RKO (cell line): ENCODE measurements at places on chromosomes 4 and X.

GRCh38 chrX:10173331-10173900, 16.6 kb downstream of the CLCN4 start:
- DNase-seq: no peak

DNA sequence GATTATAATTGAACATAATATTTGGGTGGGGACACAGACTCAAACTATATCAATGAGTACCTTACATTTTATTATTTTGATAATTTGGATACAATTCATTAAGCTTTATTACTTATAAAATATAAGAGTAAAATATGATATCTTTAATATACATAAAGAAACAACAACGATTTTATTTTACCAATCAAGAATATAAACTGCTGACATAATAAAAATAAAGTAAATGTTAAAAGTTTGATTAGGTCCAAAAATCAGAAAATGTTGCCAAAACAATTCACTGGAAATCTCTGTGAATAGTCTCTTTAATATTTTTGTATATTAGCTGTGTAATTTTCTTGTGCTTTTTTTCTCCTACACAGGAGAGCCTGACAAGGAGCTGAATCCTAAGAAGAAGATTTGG, 21.4 kb downstream of the GIMD1 start:
- DNase-seq: no peak

- DNase-seq: peak; percentile 64
Observed at GRCh38 chr4:185201977-185202962, 1.5 kb downstream of the CFAP97 start.

GRCh38 chrX:129661369-129661768, 6.6 kb upstream of the APLN start:
- DNase-seq: no peak

GRCh38 chrX:68820476-68821110, 8.2 kb upstream of the EFNB1 start:
- DNase-seq: no peak

- no peak for DNase-seq
Observed at GRCh38 chrX:7606039-7606652, 236.8 kb upstream of the VCX start.

GRCh38 chr4:87239821-87240220, 19.4 kb upstream of the KLHL8 start:
- no peak for DNase-seq

GRCh38 chr4:88998001-88998400, 59.0 kb downstream of the FAM13A start:
- DNase-seq: no peak

- no peak for DNase-seq
Observed at GRCh38 chrX:130139474-130140201, 26.0 kb downstream of the AIFM1 start.

DNA sequence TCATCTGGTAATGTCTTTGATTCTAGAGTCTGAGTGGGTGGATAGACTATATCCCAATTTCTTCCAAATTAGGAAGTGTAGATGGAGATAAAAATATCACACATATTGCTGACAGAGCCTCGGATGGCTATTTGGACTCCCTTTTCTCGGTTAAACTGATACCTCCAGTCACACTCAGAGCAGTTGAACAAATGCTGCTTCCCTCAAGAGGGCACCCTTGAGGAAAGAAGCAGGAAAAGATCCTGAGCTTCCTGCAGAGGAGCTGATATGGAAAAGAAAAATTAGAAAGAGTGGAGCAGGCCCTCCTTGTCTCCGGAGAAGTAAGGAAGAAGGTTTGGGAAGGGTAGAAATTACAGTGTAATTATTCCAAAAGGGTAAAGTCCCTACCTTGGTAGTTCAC, 96.2 kb upstream of the CCSER1 start:
- DNase-seq: peak; percentile 22

GRCh38 chr4:41122775-41123174, 91.6 kb downstream of the APBB2 start:
- no peak for DNase-seq

GRCh38 chr4:37393889-37394288, 149.3 kb downstream of the NWD2 start:
- DNase-seq: no peak

DNA sequence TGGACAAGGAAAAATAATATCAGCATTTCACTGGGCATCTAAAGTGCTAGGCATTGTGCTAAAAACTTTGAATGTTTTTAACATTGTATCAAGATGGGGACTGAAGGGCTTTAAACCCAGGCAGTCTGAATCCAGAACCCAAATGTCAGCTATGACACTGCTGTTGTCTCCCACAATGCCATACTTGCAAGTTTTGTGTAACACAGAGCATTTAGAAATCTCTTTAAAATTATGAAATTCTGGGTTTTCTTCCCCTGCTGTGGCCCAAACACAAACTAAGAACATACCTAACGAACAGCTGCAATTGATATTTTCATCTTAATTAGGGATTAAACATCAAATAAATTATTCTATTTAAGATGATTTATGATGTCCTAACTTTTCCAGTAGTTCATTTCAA, 66.8 kb upstream of the LSM6 start:
- DNase-seq: no peak

GRCh38 chr4:124322234-124323065, 390.1 kb downstream of the ANKRD50 start:
- peak; percentile 66 for DNase-seq

DNA sequence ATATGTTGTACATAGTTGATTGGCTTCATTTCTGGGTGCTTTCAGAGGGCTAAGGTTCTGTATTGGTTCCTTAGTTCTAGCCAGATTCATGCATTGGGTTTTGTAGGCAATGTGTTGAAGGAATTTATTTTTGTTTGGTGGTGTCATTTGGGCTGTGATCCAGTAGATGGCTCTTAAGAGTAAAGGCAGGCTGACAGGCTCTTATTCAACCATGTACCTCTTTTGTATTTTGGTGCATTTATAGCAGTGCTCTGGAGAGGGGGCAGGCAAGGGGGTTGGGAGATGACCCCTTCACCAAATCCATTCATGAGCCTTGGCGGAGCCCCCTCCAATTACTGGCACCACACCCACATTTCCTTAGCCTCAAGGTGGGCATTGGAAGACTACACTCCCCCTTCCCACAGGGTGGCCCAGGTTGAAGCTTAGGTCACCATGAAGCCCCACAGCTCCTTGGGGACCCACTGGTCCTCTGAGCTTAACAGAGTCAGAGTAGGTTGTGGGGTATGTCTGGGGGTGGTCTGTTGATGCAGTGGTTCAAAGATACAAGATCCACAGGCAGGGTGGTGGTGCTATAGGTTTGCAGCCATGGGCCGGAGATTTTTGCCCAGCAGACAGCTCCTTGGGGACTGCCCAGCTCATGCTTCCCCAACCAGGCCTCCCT, 143.0 kb upstream of the GNPDA2 start:
- peak; percentile 23 for DNase-seq

DNA sequence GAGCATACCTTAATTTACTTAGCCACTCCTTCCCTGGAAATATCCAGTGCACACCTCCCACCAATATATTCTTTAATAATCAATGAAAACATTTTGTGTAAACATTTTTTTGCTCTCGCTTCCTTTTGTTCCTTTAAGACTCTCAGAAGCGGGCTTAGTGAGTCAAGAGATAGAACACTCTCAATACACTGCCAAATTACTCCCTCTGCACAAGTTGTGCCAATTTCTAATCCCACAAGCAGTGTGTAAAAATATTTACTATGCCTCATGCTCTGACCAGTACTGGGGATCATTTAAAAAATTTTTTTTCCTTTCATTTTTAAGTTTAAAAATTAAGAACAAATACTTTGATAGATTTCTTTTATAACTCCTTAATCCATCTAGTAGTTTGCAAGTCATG, 5.1 kb downstream of the MORF4L2 start:
- DNase-seq: no peak

DNA sequence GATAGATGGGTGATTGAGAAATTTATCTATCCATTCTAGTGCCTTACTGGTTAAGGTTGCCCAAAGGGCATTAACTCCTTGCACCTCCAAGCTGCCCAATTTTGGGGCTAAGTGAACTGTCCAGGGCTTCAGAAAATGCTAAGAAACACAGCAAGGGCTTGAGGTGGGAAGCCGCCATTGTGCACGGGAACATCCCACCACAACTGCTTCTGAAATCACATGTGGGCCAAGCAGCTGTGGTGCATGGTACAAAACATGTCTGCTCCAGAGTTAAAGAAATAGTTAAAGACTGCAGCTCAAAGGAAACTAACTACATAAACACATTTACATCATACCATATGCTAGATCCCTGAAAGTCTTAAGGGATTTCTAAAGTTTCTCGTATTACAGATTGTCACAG, 144.3 kb upstream of the NDST3 start:
- DNase-seq: no peak

GRCh38 chr4:77619408-77619807, 13.8 kb downstream of the CXCL13 start:
- DNase-seq: no peak

- peak; percentile 22 for DNase-seq
Observed at GRCh38 chrX:110563282-110563681, 204.6 kb downstream of the RTL9 start.

DNA sequence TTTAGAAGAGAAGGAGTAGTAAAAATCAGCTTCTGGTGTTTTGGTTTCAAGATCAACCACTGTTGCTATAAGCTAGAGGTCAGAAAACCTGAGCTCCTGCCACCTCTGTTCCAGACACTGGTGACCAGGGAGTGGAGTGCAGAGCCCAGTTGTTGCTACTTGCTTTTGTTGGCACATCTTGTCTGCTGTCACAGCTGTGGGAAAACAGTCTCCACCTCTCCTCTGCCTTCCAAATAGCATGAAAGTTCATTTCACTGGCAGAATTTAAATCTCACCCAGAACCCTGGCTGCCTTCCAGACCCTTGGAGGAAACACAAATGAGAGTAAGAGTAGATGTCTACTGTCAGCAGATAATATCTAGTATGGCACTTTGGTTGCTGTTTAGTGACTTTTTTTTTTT, 297.5 kb upstream of the KLF3 start:
- no peak for DNase-seq

DNA sequence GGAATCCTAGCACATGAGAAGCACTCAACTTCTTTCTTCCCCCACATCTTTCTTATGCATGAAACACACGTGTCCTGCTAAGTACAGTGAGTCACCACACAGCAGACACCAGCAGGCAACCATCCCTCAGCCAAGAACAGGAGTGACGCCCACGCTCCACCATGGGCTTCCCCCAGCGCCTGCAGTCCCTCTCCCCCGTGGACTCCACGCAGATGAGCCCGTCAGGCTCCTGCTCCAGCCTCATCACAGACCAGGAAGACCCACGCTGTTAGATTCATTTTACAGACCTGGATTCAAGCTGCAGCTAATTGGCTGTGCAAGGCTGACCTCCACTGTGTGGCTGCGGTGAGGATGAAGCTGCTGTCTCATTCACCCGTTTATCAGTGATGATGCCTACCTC, 16.7 kb downstream of the HMX1 start:
- DNase-seq: peak; percentile 34

DNA sequence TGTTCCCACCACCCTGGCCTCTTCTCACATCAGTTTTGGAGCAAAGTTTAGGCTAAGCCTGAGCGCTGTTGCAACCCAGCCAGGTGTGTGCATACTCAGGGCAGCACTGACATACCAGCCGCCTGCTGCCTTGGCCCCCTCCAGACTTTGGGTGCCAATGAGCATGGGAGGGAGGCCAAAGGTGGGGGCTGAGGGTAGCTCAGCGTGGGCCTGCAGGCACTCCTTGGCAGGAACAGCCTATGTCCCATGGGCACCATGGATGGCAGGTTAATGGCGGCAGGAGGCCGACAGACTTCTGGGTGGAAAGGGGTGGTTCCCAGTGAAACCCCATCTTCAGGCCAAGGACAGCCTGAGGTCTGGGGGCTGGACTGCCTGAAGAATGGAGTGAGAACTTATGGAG, 462.2 kb downstream of the ADGRL3 start:
- DNase-seq: no peak

GRCh38 chrX:13474164-13474516, 95.3 kb upstream of the EGFL6 start:
- no peak for DNase-seq

DNA sequence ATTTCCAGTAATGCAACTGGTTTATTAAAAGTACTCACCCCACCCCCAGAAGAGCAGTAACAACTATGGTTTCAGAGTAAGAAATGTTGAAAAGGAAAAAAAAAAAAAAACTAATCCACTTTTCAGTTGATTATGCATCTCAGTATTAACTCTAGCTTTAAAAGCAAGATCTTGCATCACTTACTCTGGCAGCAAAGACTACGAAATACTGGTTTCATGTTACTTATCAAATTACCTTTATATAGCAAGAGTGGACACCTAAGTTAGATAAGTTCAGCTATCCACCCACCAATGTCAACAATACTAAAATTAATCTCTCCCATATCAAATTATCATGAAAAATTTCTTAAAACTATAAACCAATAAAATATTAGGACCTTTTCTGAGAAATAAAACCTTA, 105.0 kb downstream of the ABCB7 start:
- no peak for DNase-seq

DNA sequence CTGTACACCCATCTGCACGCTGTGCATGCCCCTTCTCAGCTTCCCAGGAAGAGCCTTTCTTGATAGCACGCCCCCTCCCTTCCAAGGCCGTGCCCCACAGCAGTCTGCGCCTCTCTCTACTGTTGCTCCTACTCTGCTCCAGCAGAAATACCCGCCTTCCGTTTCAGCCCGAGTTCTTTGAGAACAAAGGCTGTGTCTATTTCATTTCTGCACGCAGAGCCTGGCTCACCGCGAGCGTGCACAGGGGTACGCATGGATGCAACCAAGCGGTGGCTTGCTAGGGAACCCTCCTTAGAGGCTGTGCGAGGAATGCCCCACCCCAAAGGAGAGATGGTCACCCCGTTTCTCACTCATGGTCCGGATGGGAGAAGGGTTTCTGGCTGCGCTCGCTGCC, 485 bp downstream of the AADAT start:
- DNase-seq: peak; percentile 64

GRCh38 chrX:13223868-13224567, 95.8 kb downstream of the ATXN3L start:
- DNase-seq: peak; percentile 82

- DNase-seq: no peak
Observed at GRCh38 chr4:168248176-168248710, 70.3 kb downstream of the DDX60 start.

DNA sequence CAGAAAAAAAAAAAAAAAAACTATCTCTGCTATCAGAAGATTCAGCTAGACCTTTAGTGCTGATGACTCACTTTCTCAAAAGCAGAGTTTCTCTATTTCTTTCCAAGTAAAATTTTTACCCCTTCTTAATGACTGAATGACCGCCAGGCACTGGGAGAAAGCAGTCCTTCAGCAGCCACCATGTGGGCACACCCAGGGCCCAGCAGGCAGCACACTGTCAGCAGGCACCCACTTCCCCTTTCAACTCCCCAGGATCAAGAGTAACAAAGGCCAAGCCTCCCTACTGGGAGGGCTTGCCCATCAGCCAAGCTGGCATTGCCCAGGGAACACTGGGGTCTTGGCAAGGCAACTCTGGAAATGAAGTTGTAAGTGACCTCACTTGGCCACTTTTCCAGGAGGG, 201.9 kb upstream of the MAMLD1 start:
- DNase-seq: no peak

DNA sequence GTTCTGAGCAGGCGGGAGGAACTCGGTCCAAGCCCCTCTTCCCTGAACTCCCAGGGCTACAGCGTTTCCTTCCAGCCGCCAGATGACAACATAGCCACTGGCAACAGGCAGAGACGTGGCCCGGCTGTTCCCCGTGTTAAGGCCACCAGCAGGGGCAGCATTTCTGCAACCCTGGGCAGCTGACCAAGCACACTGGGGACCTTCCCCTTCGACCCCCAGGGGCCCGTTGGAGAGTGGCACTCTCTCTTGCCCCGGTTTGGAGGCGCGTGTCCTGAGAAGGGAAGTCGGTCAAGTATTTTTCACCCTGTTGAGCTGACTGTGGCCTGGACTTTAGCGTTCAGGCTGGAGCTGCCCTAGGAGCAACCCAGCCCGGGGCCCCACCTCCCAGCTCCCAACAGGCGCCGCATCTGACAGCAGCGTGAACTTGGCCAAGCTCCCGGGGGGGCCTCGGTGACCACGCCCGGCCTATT, 37.6 kb downstream of the ZBTB49 start:
- DNase-seq: no peak
